ENCODE measurements at places on chromosomes 12 and 14.

GRCh38 chr12:42922505-42922850, 332.9 kb upstream of the PRICKLE1 start:
- no peak for DNase-seq

DNA sequence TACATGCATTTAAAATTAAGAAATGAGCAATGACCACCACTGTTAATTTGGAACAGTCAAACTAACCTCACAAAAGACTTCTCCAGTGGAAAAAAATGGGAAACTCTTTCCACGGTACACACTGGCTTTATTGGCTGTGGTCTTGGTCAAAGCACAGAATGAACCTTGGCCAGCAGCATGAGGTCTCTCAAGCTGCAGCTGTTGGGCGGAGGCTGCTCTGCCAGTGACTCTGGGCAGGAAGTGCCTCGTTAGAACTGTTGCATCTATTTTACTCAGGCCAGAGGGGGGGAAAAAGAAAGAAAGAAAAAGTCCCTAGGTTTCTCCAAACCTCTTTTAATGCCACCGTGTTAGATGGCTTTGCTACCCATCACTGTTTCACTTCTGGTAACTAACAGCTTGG, 279.8 kb upstream of the DIO2 start:
- DNase-seq, result no peak

DNA sequence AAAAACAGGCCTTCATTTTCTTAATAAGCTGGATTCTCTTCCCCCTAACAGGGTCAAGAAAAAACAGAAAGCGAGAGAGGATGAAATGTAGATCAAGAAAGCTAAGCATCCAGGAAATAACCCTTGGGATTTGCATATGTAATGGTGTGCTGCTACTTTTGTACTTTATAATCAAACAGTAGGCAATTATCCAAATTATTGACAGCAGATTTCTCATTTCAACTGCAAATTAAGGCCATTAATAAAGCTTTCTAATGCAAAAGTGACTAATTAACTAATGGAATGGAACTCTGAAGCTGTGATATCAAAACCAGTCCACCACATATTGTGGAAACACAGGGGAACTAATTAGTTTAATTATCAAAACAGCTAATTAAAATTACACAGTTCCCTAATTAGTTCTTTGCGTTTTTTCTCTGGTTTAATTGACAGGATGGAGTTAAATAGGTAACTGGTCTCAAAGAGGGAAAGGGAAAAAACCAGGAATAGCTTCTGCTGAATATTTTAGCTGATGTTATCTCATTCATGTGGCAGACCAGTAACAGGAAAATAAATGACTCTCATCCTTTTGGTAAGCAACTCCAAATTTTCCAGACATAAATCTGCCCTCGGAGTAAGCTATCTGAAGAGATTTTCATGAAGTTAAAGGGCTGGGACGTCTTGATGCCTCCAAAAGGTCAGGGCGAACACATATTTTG, 182.7 kb upstream of the LMO3 start:
- DNase-seq, result no peak

- DNase-seq, result no peak
Observed at GRCh38 chr14:83085136-83085535, 1551.5 kb upstream of the SEL1L start.

DNA sequence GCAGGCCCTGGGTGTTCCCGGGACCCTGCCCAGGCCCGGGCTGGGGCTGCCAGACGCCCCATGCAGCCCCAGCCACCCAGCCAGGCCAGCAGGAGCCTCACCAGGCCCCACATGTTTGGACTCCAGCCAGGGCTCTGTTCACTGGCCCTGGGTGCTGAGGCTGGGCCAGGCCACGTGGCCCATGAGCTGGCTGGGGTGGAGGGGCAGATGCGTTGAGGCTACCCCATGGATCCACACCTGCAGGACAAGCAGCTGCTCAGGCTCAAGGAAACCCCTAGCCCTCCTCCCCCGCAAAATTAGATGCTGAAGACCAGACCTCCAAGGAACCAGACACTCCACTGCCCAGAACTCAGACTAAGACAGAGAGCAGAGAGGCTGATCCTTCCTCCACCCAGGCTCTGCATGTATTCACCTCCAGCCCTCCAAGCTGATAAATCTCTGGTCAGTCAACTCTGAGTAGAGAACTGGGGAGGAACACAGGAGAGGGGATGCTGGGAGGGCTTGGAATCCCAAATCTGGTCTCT, 1.6 kb downstream of the CDH24 start:
- DNase-seq, result no peak

- DNase-seq, result no peak
Observed at GRCh38 chr12:39301422-39301821, 141.5 kb downstream of the KIF21A start.

DNA sequence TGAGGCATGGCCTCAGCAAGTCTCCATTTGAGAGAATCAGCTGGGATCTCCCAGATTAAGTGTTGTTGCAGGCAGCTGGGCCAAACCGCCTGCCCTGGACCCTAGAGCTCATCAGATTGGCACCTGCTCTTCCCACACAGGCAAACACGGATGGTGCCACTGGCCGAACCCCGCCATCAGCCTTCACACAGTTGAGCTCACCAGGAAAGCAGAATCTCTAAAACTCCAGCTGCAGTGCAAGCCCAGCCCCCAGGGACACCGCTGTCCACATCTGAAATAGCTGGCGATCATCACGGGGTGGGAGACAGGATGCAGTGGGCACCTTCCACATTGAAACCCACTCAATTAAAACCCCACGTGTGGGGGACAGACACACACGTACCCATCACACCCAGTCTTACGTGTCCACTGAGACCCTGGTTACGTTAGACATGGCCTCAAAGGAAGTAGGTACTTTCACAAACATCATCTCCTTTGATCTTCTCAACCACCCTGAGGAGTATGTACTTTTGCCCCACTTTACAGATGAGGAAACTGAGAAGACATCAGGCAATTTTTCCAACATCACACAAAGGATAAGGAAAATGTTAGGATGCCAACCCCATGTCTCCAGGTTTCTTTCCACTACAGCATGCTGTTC, 88.8 kb downstream of the SINHCAF start:
- DNase-seq, result no peak

- DNase-seq, result no peak
Observed at GRCh38 chr12:129081755-129082250, 228.5 kb downstream of the GLT1D1 start.

DNA sequence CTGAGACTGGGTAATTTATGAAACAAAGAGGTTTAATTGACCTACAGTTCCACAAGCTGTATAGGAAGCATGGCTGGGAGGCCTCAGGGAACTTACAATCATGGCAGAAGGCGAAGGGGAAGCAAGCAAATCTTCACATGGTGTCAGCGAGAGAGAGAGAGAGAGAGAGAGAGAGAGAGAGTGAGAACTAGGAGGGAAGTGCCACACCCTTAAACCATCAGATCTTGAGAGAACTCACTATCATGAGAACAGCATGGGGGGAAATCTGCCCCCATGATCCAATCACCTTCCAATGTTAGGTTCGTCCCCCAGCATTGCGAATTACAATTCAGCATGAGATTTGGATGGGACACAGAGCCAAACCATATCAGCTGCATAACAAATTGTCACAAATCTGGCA, 96.7 kb downstream of the CHST11 start:
- no peak for DNase-seq

- DNase-seq, result no peak
Observed at GRCh38 chr12:82968631-82969367, 282.1 kb downstream of the TMTC2 start.

- DNase-seq, result no peak
Observed at GRCh38 chr12:131642101-131642540, 68.8 kb upstream of the SFSWAP start.

DNA sequence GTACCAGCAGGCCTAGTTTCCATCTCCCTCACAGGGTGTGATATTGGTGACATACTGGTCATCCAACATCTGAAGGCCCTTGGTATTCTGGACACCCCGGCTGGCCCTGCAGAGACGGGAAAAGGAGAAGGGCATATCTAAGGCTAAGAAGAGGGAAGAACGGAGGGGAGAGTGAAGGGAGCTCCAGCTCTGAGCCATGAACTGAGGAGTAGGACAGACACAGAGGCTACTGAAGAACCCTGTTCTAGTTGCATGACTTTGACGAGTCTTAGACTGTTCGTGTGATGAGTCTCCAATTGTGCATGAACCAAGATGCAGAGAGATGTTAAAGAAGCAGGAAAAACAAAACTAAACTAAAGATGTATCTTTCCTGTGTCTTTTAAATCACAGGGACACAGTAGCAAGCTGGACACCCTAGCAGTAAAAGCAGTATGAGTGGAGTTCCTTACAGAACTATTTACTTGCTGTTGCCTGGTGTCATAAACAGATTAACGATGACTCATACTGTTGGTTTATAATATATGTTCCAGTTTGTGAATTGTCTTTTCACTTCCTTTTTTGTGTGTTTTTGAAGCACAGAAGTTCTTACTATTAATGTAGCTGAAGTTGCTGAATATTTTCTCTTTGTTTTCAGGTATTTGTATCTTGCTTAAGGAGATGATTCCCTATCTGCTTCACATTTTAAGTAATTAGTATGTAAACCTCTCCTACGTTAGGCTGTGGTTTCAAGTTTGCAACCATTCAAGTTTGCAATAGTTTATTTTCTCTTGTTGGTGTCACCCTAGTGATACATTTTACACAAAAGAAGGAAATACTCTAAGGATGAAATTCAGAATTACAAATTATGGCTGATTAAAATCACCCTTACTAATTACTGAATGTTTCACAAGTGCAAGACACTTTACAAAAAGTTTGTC, 15.7 kb downstream of the FAR2 start:
- no peak for DNase-seq

GRCh38 chr12:130606231-130606630, 109.9 kb downstream of the RIMBP2 start:
- DNase-seq, result no peak

- DNase-seq, result no peak
Observed at GRCh38 chr12:48070033-48070432, 35.8 kb downstream of the SENP1 start.

GRCh38 chr12:65740506-65740872, 83.8 kb upstream of the HMGA2 start:
- no peak for DNase-seq

GRCh38 chr12:29510591-29511185, 13.2 kb upstream of the OVCH1 start:
- no peak for DNase-seq

DNA sequence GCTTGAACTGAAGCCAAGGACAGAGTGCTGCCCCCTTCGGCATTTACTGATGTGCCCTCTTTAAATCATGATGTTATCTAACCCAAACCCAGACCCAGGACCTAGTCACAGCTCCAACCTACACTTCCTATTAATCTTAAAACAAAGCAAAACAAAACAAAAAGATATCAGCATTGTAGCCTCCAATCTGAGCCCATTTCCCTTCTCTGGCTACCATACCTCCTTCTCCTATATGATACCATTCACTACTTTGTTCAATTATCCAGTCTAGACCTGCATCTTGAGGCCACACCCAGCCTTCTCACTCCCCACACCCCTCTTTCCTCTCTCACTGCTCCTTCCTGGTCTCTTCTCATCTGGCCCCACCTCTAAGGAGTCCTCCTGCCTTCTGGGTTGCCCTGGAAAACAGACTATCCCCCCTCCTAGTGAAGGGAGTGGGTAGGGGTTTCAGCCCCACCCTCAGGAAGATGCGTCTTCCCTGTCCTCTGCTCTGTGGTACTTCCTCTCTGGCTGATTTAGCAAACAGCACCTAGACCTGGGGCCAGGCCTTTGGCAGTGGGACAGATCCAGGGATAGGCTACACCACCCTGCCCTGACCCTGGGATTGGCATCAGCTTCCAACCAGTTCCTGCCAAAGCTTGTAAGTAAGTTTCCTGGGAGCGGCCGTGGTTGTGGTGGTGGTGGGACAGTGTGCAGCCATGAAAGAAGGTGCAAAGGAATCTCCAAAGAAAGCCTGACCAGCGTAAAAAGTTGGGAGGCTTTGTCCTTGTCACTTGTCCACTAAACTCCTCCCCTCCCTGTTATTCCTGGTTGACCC, 3.3 kb downstream of the LTB4R start:
- DNase-seq, result no peak

- no peak for DNase-seq
Observed at GRCh38 chr12:115710104-115710564, 567.4 kb downstream of the MED13L start.

DNA sequence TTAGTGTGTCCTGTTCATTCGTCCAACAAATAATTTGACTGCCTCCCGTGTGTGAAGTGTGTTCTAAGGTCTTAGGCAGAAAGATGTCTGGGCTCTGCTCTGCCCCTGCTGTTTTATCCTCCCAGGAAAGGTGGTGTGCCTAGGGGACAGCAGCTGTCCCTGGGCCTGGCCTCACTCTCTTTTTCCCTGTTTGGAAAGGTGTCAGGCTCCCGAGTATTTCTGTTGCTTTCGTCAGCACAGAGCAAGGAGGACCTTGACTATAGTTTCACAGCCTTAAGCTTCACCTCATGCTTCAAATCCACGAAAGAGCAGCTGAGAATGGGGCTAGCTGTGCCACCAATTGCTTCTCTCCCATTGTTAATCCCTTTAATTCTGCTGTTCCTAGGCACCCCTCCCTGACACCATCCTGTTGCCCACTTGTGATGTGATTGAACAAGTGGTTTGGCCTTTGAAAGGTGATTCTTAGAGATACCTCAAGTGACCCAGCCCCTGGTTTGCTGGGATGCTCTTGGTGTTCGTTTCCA, 54.2 kb downstream of the TGFB3 start:
- DNase-seq, result no peak

DNA sequence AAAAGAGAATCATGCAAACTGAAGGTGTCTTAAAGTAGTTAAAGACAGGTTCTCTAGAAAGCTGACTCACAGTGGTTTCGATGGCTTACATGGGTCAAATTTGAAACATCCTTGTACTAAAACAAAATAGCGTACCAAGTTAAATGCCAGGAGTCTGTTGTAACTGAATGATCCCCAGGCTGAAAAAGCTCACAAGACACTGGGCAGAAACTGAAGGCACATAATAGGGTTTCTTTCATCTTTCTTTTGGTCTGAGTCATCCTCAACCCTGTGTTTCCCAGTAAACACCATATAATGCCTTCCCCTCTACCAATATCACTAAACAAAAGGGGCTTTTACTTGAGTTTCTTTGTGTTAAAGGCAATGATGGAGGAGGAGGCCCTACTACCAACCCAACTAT, 12.8 kb downstream of the ZFYVE1 start:
- DNase-seq, result no peak

GRCh38 chr12:6752167-6752920, 597 bp downstream of the MLF2 start:
- no peak for DNase-seq

- DNase-seq, result no peak
Observed at GRCh38 chr14:58535044-58535443, 102.7 kb upstream of the DACT1 start.

DNA sequence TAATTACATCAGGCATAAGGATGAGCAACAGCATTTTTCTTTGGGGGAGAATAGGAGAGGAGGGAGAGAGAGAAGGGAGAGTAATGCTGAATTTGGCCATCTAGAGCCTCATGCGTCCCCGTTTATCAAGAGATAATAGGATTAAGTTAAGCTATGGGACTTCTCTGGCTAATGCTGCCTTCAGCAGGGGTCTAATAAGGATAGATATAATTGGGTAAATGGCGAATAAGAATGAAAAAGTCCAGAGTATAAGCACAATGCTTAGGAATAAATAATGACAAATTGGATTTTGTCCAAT, 470.0 kb downstream of the EGLN3 start:
- no peak for DNase-seq

Data from activated CD4-positive, alpha-beta T cell treated with anti-CD3 and anti-CD28 coated beads, Interleukin-2, amount 50 U/mL, for 4 hours (primary cell).